ENCODE measurements at places on chromosomes 1 and 21. TPM values are rescaled to one million over a fixed set of nuclear protein-coding genes. Genes with fewer than 3 reads are reported as not detected.

DNA sequence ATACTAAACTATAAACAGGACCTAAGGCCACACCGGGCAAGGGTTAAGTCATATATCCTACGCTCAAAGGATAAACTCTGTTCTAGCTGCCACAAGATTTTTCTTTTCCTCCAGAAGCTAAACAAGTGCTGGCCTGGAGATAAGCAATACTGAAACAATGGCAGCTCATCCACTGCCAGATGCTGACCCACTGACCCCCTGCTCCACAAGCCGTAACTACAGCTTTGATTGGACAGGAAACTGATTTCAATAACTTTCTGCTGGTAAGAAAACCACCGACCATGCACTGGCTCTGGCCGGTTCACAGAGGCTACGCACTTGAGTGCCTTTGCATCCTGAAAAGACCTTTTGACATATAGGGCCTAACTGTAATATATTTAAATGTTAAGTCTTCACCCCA is 51.3 kb upstream of the PLA2G2C start:
- no peak overlapping the region for H3K27ac ChIP-seq
- DNase-seq = no peak
- H3K4me1 ChIP-seq = peaks cover 1% of the 10 kb centered on the region
- H3K4me3 ChIP-seq = no peak overlapping the region
- peaks cover 29% of the 10 kb centered on the region for H3K27me3 ChIP-seq
- H3K36me3 ChIP-seq = no peaks in the 10 kb centered on the region

GRCh38 chr1:43957407-43958040 is 10.8 kb downstream of the IPO13 start:
- H3K4me3 ChIP-seq = no peak overlapping the region
- peaks cover 10% of the 10 kb centered on the region for H3K36me3 ChIP-seq
- no peaks in the 10 kb centered on the region for H3K27me3 ChIP-seq
- H3K27ac ChIP-seq = no peak overlapping the region

- no peak for DNase-seq
- H3K4me1 ChIP-seq = peaks cover 4% of the 10 kb centered on the region
- H3K27ac ChIP-seq = no peak overlapping the region
- H3K4me3 ChIP-seq = no peak overlapping the region
- H3K36me3 ChIP-seq = peaks cover 44% of the 10 kb centered on the region
- H3K27me3 ChIP-seq = no peaks in the 10 kb centered on the region
Observed at GRCh38 chr21:36040389-36040788, 19.9 kb downstream of the SETD4 start.

Gene FAM131C
- total RNA-seq = 1.2 TPM

Gene TNFRSF4
- 0.33 TPM for total RNA-seq

Gene OR2T11
- total RNA-seq = not detected

DNA sequence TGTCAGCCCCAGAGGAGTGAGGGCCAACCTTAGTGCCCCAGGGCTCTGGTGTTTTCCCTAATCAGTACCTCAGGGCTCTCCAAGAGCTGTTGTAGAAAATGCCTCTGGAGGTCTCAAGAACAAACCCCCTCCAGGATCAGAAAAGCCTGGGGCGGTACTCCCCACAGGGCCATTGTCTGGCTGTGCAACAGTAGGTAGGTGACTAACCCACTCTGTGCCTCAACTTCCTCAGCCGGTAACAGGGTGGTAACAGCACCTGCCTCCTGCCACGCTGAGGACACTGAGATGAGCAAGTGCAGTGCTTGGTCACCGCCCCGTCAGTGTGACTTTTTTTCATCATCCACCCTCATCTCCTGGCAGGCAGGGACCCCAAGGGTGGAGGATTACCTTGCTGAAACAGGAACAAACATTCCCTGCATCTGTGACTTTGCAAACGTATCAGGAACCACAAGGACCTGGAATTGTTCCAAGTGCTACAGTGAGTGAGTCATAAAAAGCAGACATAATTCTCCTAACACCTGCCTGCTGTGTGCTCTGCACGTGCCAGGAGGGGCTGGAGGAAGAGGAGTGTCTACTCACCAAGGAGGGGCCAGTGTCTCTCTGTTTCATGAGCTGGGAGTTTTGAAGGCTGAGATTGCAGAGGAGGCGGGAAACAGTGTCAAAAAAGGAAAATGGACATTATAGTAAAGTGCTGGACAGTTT is 440.8 kb downstream of the NPHP4 start:
- H3K4me3 ChIP-seq = no peak overlapping the region
- H3K27me3 ChIP-seq = peaks cover 4% of the 10 kb centered on the region
- no peak for DNase-seq

DNA sequence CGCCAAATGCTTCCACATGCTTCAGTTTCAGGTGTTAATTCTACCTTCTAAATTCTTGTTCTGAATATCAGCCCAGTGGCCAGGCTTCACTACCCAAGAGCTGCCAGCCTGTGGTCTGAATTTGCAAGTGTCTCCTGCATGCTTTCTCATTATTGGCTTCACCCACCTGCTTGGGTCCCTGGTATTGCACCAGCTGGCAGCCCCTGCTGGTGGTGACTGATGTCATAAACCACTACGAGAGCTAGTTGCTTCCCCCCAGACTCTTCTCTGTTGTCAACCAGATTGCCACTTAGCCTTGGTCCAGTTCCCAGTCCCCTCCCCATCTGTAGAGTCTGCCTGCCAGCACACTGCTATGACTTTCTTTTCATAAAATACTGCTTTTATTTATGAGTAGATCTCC is 197.7 kb upstream of the DUSP10 start:
- H3K27me3 ChIP-seq = no peaks in the 10 kb centered on the region
- peaks cover 3% of the 10 kb centered on the region for H3K4me1 ChIP-seq
- no peak overlapping the region for H3K4me3 ChIP-seq
- DNase-seq = no peak
- no peak overlapping the region for H3K27ac ChIP-seq
- H3K36me3 ChIP-seq = no peaks in the 10 kb centered on the region

- H3K4me3 ChIP-seq = no peak overlapping the region
- peaks cover 6% of the 10 kb centered on the region for H3K4me1 ChIP-seq
- no peak overlapping the region for H3K27ac ChIP-seq
- no peak for DNase-seq
- no peaks in the 10 kb centered on the region for H3K36me3 ChIP-seq
- H3K27me3 ChIP-seq = peaks cover 2% of the 10 kb centered on the region
Observed at GRCh38 chr1:5522531-5523145, 469.6 kb downstream of the NPHP4 start.

- no peaks in the 10 kb centered on the region for H3K27me3 ChIP-seq
- peak overlapping the region; percentile 7 for H3K27ac ChIP-seq
- no peaks in the 10 kb centered on the region for H3K36me3 ChIP-seq
- no peak for DNase-seq
- H3K4me3 ChIP-seq = no peak overlapping the region
Observed at GRCh38 chr1:162732566-162733335, 57.8 kb upstream of the HSD17B7 start.

GRCh38 chr1:27346991-27347624 is 5.3 kb downstream of the SYTL1 start:
- H3K27me3 ChIP-seq = peaks cover 44% of the 10 kb centered on the region
- no peak for DNase-seq
- no peak overlapping the region for H3K4me3 ChIP-seq
- H3K27ac ChIP-seq = peak overlapping the region; percentile 23
- no peaks in the 10 kb centered on the region for H3K36me3 ChIP-seq

- no peaks in the 10 kb centered on the region for H3K27me3 ChIP-seq
- no peak overlapping the region for H3K4me3 ChIP-seq
- no peak for DNase-seq
- H3K36me3 ChIP-seq = no peaks in the 10 kb centered on the region
- no peaks in the 10 kb centered on the region for H3K4me1 ChIP-seq
Observed at GRCh38 chr1:97372531-97372930, 548.3 kb downstream of the DPYD start.

Gene LRRC38
- not detected for total RNA-seq

Gene OR2L13
- not detected for total RNA-seq

- DNase-seq = no peak
- H3K27ac ChIP-seq = no peak overlapping the region
- no peaks in the 10 kb centered on the region for H3K27me3 ChIP-seq
- H3K4me1 ChIP-seq = peaks cover 7% of the 10 kb centered on the region
- H3K4me3 ChIP-seq = no peak overlapping the region
- H3K36me3 ChIP-seq = no peaks in the 10 kb centered on the region
Observed at GRCh38 chr1:66296370-66296769, 237.6 kb upstream of the SGIP1 start.

Gene ANKRD65
- 18.1 TPM for total RNA-seq

Gene FALEC
- total RNA-seq = not detected

- H3K4me3 ChIP-seq = no peak overlapping the region
- no peak for DNase-seq
- H3K4me1 ChIP-seq = no peaks in the 10 kb centered on the region
- H3K27ac ChIP-seq = no peak overlapping the region
- no peaks in the 10 kb centered on the region for H3K27me3 ChIP-seq
Observed at GRCh38 chr1:109351457-109351856, 44.6 kb upstream of the MYBPHL start.

DNA sequence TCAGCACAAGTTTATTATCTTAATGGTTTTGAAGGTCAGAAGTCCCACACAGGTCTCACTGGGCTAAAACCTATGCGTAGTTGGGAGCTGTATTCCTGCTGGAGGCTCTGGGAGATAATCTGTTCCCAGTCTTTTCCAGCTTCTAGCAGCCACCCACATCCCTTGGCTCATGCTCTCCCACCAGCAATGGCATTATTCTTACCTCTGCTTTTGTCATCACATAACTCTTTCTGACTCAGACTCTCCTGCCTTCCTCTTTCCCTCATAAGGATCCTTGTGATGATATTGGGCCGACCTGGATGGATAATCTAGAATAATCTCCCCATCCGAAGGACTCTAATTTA is 122.2 kb upstream of the PRDX6 start:
- H3K4me1 ChIP-seq = peaks cover 1% of the 10 kb centered on the region
- no peak for DNase-seq
- no peak overlapping the region for H3K4me3 ChIP-seq
- no peak overlapping the region for H3K27ac ChIP-seq
- H3K27me3 ChIP-seq = no peaks in the 10 kb centered on the region
- H3K36me3 ChIP-seq = peaks cover 10% of the 10 kb centered on the region

- no peaks in the 10 kb centered on the region for H3K36me3 ChIP-seq
- DNase-seq = no peak
- H3K4me1 ChIP-seq = no peaks in the 10 kb centered on the region
- no peak overlapping the region for H3K27ac ChIP-seq
Observed at GRCh38 chr21:27339902-27340301, 373.0 kb upstream of the ADAMTS5 start.

GRCh38 chr1:230218667-230219066 is 151.6 kb downstream of the GALNT2 start:
- no peak overlapping the region for H3K4me3 ChIP-seq
- no peak for DNase-seq
- no peaks in the 10 kb centered on the region for H3K27me3 ChIP-seq
- H3K27ac ChIP-seq = no peak overlapping the region

DNA sequence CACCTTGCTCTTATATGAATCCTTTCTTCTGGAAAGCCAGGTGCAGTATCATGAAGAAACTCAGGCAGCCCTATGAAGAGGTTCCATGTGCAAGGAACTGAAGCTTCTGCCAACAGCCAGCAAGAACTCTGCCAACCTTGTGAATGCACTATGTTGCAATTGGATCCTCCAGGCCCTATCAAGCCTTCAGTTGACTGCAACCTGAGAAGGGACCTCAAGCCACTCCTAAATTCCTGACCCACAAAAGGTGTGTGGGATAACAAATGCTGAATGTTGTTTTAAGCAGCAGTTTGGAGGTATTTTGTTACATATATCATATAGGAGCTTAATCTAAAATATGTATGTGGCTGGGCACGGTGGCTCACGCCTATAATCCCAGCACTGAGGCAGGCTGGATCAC is 84.0 kb downstream of the RERE start:
- no peak for DNase-seq
- H3K4me3 ChIP-seq = no peak overlapping the region
- H3K36me3 ChIP-seq = peaks cover 20% of the 10 kb centered on the region
- H3K27me3 ChIP-seq = no peaks in the 10 kb centered on the region

- no peak overlapping the region for H3K4me3 ChIP-seq
- H3K4me1 ChIP-seq = peaks cover 18% of the 10 kb centered on the region
- DNase-seq = no peak
- H3K36me3 ChIP-seq = no peaks in the 10 kb centered on the region
Observed at GRCh38 chr1:24096009-24096738, 15.8 kb downstream of the MYOM3 start.

DNA sequence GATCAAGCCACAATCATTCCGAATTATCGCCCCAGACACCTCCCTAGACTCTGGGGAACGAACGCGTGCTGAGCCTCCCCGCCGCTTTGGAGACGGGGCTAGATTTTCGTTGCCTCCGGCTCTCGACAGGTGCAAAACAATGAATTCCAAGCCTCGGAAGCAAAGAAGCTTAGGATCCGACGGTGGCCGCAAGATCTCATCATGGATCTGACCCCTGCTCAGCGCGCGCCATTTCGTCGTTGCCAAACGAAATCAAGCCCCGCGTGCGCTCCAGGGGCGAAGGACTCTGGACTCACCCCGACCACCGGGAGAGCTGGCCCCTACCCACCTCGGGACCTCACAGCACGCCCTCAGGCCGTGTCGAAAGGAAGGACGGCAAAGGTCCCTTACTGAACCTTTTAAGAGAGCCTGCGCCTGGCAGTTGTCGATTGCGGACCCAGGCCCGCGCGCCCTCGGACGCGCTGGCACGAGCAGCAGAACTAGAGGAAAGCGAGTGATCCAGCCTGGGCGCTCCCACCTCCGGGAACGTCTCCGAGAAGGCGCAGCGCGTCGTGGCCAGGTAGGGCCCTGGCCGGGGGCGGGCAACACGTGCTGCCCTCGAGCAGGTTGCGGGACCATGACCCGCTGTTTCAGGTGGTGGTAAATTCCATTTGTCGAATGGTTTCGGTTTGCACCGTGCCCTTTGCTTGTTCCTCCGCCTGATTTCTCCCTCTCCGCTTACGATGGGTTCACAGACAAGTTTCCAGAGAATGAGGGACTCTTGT is 1.6 kb upstream of the RUNX3 start:
- no peak overlapping the region for H3K27ac ChIP-seq
- H3K27me3 ChIP-seq = peaks cover 78% of the 10 kb centered on the region
- no peaks in the 10 kb centered on the region for H3K4me1 ChIP-seq
- no peak for DNase-seq
- peak overlapping the region; percentile 26 for H3K4me3 ChIP-seq
- no peaks in the 10 kb centered on the region for H3K36me3 ChIP-seq

- no peaks in the 10 kb centered on the region for H3K27me3 ChIP-seq
- H3K36me3 ChIP-seq = peaks cover 2% of the 10 kb centered on the region
- no peak overlapping the region for H3K27ac ChIP-seq
- H3K4me1 ChIP-seq = peaks cover 19% of the 10 kb centered on the region
Observed at GRCh38 chr21:31727181-31727580, 4.7 kb downstream of the SCAF4 start.

Gene S100A7A
- total RNA-seq = not detected

DNA sequence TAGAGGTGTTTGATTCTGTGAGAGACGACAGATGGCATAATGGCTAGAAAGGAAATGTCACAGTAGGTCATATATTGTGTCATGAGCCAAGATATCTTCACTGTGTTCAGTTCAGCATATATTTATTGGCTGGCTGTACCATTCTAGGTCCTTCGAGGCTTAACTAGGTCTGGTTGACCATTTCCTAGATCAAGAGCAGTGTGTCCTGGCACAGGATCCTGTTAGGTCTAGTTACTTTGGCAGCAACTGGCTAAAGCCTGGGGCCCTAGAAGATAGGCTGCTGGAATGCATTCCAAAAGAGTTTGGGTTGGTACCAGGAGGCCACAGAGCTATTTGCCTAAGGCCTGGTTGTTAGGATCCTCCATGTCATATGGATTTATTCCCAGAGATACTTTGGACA is 20.9 kb downstream of the ZBTB40 start:
- no peaks in the 10 kb centered on the region for H3K36me3 ChIP-seq
- H3K27me3 ChIP-seq = no peaks in the 10 kb centered on the region
- no peak overlapping the region for H3K4me3 ChIP-seq
- H3K27ac ChIP-seq = no peak overlapping the region
- no peak for DNase-seq
- peaks cover 14% of the 10 kb centered on the region for H3K4me1 ChIP-seq

Gene VTCN1
- 1.8 TPM for total RNA-seq

Measured in progenitor cell of endocrine pancreas (in vitro differentiated cells).